ENCODE measurements at places on chromosomes 16 and 17.

DNA sequence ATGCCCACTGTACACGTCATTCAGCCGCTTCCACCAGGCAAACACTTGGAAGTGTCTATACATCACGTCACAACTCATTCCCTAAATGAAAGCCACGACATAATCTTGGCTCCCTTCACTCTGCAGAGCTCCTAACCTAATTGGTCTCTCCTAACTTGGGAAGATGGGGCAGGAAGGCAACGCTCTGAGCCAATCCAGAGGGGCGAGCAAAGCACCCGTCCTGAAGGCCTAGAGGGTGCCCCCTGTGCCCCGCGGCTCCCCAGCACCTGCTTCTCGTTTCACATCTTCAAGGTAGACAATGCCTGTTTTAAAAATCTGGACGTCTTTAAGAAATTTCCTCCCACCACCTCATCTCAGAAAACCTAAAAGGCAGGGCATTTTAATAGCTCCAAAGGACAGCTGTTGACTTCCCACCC is 1.0 kb downstream of the CSNK2A2 start:
- no peak for DNase-seq

GRCh38 chr16:4677390-4677789 is 16.0 kb upstream of the NUDT16L1 start:
- DNase-seq: no peak

DNA sequence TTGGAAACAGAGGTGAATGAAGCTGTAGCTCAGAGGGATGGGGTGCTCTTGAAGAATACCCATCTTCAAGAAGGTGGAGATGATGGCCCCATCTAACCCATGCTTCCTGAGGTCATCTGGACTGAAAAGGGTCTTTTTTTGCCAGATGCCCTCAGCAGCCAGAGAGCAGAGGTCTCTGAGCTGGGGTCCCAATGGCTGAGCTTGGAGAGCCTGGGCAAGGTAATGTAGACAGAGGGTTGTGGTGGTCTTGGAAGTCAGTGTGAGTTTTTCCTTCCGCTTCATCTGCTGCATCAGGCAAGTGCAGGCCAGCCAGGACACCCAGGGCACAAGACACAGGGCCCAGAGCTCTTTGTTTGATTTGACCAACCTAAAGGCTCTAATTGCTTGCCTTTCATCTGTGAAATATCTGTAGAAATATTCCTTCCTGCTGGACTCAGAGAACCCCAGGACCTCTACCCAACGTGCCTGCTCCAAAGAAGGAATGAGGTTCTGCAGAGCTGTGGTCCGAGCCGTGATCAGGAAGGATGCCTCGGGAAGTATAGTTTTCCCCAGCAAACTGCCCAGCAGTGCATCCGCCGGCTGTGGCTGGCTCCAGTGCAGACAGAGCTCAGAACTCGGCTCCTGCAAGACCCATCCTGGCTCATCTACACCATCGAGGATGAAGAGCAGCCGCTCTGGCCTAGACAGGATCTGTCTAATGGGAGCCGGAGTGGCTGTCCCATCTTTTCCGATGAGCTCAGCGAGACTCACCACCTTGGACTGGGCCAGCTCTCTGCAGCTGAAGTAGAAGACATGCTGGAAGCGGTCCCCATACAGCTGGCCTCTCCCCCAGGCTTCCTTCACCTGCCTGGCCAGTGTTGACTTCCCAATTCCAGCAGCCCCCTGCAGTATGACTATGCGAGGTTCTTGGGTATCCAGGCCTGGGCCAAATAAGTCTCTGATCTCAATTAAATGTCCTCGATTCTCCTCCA is 25.2 kb downstream of the NLRP1 start:
- DNase-seq: no peak

GRCh38 chr16:52471650-52472370 is 75.1 kb downstream of the TOX3 start:
- no peak for DNase-seq

DNA sequence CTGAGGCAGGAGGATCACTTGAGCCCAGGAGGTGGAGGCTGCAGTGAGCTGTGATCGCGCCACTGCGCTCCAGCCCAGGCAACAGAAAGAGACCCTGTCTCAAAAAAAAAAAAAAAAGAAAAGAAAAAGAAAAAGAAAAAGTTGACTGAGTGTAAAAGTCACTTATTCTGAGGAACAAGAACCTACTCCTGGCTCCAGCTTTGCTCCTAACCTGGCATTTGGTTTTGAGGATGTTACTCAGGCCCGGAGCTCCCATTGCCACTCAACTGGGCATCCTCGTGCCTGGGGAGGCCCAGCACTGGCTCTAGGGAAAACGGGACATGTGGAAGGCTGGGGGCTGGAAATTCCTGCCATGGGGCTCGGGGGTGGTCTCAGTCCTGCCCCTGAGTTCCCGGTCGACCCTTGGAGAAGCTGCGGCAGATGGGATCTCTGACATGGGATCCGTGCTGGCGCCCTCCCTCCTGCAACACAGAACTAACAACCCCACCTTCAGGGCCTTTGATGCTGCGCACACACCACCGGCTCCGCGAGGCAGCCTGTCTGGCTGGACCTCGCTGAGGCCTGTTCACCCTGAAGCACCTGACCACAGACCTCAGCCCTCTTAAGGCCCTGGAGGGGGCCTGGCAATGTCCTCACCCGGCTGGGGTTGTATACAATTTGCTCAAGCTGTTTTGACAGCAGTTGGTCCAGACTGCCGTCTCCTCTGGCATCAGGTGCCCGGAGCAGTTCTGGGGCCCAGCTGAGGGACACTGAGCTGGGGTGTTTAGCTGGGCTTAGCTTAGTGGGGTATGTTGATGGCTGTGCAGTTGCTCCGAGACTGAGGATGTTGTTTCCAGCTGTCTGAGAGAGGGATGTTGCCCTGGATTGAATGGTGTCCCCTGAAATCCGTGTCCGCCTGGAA is 12.3 kb downstream of the CD7 start:
- DNase-seq: no peak

- DNase-seq: no peak
These were observed 147.5 kb downstream of the CDH11 start for GRCh38 chr16:64974381-64974780.

DNA sequence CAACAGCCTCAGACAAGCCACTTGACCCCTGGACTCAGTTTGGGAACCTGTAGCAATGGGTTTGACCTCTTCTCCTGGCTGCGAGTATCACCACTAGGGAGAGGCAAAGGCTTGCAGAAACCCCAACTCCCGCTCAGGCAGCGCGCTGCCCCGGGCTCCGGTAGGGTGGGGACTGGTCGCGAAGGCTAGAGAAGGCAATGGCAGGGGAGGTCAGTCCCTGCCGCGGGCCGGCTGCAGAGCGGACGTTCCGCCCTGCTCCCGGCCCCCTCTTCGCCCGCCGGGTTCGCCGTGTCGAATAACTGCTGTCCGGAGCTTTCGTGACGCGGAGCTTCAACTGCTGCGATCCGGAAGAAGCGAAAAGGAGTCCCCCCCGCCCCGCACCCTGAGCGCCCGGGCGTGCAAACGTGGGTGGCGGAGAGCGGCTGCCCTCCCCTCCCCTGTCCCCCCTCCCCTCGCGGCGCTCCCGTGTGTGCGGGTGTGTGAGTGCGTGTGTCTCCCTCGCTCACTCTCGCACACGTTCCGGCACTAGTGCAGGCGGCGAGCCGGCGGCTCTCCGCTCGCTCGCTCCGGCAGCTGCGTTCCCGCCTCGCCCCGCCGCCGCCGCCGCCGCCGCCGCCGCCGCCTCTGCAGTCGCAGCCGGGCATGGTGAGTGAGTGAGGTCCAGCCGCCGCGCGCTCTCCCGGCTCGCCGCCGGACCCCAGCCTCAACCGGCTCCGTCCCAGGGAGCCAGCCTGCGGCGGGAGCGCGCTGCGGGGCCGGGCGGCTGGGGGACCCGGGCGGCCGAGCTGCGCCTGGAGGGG is 772 bp upstream of the SHISA6 start:
- peak; percentile 21 for DNase-seq

All from hippocampal formation (tissue), 2 donors.